Left lung (tissue), 14 donors: ENCODE measurements at places on chromosomes 4 and X. TPM values are rescaled to one million over a fixed set of nuclear protein-coding genes. Genes with fewer than 3 reads are reported as not detected.

DNA sequence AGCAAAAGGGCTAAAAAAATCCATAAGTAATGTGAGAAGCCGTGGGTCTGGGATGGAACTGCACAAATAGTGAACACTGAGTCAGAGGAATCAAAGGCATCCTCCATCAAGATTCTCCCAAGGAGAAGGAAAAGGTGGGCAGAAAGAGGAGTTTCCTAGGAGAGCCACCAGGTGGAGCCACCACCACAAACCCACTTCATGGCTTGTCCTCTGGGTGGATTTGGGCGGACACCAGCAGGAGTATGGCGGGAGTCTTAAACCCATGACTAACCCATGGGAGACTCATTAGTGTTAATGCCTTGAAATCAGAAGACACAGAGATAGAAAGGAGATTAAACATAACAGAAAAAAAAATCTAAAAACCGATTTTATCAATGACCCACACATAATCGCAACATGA is 147.7 kb downstream of the SH3KBP1 start:
- H3K27me3 ChIP-seq = no peaks in the 10 kb centered on the region
- no peak overlapping the region for H3K27ac ChIP-seq
- DNase-seq = no peak
- H3K4me3 ChIP-seq = no peak overlapping the region
- peaks cover 5% of the 10 kb centered on the region for H3K4me1 ChIP-seq

DNA sequence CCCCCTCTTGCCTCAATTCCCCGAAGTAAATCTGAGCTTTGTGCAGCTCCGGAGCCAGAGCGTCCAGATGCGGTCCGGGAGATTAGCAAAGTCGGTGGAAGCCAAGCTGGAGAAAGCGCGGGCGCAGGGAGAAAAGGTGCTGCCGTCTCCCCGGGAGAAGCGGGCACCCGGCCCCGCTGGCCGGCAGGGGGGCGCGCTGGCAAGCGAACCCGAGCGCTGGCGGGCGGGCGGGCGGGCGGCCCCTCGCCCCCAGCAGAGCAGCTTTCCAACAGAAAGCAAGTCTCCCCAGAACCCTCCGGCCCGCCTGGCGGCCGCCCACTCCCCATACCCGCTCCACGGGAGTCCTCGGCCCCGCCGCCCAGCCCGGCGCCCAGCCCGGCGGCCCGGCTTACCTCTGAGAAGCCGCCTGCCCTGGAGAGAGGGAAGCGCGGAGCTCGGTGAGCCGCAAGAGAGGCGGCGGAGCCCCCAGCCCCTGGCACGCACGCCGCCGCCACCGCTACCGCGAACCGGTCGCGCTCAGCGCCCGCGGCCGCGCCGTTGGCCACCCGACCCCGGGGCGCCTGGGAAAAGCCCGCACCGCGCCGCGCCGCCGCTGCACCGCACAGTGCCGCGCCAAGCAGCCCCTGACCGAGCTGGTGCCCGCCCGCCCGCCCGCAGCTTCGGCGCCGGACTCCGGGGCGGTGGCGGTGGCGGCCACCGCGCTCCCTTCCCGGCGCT is 529 bp upstream of the CITED1 start:
- H3K27ac ChIP-seq = no peak overlapping the region
- H3K4me1 ChIP-seq = peaks cover 9% of the 10 kb centered on the region
- H3K27me3 ChIP-seq = peaks cover 84% of the 10 kb centered on the region

DNA sequence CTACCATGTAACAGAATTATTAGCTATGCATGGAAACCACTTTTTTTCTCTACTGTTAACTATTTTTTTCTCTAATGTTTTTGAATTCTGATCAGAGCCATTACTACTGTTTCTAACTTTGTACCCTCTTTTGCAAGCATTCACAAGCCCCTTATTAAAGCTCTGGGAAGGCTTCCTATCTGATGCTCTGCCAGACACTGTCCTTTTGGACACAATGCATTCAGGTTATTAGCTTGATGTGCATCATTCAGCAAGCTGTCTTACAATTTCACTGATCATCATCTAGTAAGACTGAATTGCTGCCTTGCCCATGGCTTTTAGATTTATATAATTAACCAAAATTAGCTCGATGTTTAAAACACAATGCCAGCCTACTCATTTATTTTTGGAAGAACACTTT is 155.1 kb downstream of the NR3C2 start:
- no peaks in the 10 kb centered on the region for H3K4me1 ChIP-seq
- DNase-seq = no peak
- no peak overlapping the region for H3K27ac ChIP-seq
- no peaks in the 10 kb centered on the region for H3K36me3 ChIP-seq
- no peaks in the 10 kb centered on the region for H3K27me3 ChIP-seq

DNA sequence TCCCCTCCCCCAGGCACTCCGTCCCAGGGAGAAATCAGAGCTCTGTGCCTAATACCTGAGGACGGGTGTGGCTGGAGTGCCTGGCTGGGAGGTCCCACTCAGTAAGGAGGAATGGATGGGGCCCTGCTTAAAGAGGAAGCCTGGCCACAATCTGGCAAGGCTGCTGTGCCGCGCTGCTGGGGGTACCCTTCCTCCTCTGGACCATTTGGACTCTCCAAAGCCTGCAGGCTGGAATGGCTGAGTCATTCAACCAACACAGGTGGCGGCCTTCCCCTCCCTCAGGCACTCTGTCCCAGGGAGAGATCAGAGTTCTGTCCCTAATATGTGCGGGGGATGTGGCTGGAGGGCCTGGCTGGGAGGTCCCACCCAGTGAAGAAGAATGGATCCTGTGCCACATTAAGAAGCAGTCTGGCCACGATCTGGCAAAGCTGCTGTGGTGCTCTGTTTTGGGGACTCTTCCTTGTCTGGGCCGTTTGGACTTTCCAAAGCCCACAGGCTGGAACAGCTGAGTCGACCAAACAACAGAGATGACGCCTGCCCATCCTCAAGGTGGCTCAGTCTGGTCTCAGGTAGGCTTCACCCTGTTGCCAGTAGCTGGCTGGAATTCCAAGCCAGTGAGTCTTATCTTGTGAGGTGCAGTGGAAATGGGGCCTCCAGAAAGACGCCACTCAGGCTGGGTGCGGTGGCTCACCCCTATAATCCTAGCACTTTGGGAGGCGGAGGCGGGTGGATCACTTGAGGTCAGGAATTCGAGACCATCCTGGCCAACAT is 127.3 kb upstream of the HUWE1 start:
- H3K4me3 ChIP-seq = no peak overlapping the region
- DNase-seq = no peak
- H3K27me3 ChIP-seq = no peaks in the 10 kb centered on the region
- H3K4me1 ChIP-seq = no peaks in the 10 kb centered on the region

DNA sequence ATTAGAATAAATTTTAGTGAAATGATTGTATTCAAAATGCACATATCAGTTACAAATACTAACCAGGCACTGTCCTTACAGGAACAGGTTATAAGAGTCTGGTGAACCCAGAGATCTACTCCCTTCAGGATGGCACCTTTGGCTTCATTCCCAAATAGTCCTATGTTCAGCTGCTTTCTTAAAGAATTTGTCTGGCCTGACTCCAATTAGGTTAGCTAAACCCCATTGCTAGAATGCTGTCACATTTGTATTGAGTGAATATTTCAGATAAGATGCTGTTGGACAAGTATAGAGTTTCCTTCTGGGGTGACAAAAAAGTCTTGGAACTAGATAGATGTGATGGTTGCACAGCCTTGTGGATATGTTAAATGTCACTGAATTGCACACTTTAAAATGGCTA is 69.4 kb downstream of the EFHC2 start:
- H3K4me1 ChIP-seq = no peaks in the 10 kb centered on the region
- no peak overlapping the region for H3K27ac ChIP-seq
- no peak overlapping the region for H3K4me3 ChIP-seq
- no peak for DNase-seq
- no peaks in the 10 kb centered on the region for H3K27me3 ChIP-seq
- H3K36me3 ChIP-seq = no peaks in the 10 kb centered on the region

- no peaks in the 10 kb centered on the region for H3K36me3 ChIP-seq
- DNase-seq = no peak
- H3K27me3 ChIP-seq = no peaks in the 10 kb centered on the region
Observed at GRCh38 chr4:14095831-14096230, 468.3 kb upstream of the BOD1L1 start.

GRCh38 chr4:12770351-12770750 is 713.8 kb downstream of the RAB28 start:
- no peak overlapping the region for H3K4me3 ChIP-seq
- H3K4me1 ChIP-seq = no peaks in the 10 kb centered on the region
- no peak for DNase-seq
- no peaks in the 10 kb centered on the region for H3K27me3 ChIP-seq
- no peak overlapping the region for H3K27ac ChIP-seq
- H3K36me3 ChIP-seq = no peaks in the 10 kb centered on the region

DNA sequence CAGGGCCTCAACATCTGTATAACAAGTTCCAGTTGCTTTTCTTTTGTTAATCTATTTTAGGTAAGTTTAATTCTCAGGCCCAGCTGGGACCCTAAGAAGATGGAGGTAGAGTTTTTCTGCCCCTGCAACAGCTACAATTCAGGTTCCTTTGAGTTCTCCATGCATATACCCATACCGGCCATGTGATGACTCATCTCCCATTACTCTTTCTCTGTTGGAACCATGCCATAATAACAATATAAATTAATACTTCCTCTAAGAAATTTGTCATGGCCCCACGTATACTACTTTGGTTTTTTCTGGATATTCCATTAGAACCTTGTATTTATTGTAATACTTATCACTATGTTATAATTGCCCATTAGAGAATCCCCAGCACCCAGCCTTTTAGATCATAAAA is 1.3 kb upstream of the INTU start:
- H3K27me3 ChIP-seq = no peaks in the 10 kb centered on the region
- H3K4me3 ChIP-seq = no peak overlapping the region
- no peak for DNase-seq
- H3K4me1 ChIP-seq = peaks cover 6% of the 10 kb centered on the region
- no peak overlapping the region for H3K27ac ChIP-seq
- no peaks in the 10 kb centered on the region for H3K36me3 ChIP-seq

The GAB3 gene
- 15.0 TPM for total RNA-seq

GRCh38 chr4:85408301-85408700 is 66.6 kb upstream of the ARHGAP24 start:
- no peaks in the 10 kb centered on the region for H3K36me3 ChIP-seq
- no peaks in the 10 kb centered on the region for H3K4me1 ChIP-seq
- no peak overlapping the region for H3K27ac ChIP-seq
- no peaks in the 10 kb centered on the region for H3K27me3 ChIP-seq
- H3K4me3 ChIP-seq = no peak overlapping the region
- DNase-seq = no peak

DNA sequence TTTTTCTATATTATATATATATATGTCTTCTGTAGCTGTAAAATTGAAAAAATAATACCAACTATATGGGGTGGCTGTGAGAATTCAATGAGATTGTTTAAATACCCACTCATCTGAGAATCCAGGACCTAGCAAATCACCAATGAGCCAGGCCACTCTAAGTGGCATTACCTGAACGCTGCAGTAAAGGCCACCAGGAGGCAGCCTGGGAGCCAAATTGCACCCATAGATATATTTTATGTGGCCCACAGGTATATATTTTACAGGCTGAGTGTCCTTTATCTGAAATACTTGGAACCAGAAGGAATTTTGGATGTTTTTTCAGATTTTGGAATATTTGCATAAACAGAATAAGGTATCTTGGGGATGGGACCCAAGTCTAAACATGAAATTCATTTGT is 58.2 kb upstream of the C4orf50 start:
- no peaks in the 10 kb centered on the region for H3K36me3 ChIP-seq
- no peaks in the 10 kb centered on the region for H3K27me3 ChIP-seq

DNA sequence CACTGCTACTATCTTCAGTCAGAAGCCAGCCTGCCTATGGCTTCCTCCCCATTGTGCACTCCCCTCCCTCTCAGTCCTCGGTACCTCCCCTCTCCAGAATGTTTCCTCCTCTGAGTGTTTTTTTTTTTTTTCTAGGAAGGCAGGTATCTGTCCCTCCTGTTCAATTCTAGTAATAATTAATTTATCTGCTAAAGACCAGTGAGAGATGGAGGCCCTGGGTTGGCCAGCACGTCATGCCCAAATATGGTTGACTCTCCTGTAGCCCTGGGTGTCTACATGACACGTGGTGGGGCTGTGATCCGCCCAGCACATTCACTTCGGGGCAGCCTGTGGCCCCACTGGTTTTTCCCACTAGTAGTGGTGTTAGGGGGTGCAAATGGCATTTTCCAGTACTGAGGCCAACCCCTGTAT is 1.8 kb downstream of the FLNA start:
- peaks cover 45% of the 10 kb centered on the region for H3K4me1 ChIP-seq
- H3K27ac ChIP-seq = no peak overlapping the region
- peaks cover 6% of the 10 kb centered on the region for H3K36me3 ChIP-seq
- H3K4me3 ChIP-seq = peak overlapping the region; percentile 72
- no peak for DNase-seq

DNA sequence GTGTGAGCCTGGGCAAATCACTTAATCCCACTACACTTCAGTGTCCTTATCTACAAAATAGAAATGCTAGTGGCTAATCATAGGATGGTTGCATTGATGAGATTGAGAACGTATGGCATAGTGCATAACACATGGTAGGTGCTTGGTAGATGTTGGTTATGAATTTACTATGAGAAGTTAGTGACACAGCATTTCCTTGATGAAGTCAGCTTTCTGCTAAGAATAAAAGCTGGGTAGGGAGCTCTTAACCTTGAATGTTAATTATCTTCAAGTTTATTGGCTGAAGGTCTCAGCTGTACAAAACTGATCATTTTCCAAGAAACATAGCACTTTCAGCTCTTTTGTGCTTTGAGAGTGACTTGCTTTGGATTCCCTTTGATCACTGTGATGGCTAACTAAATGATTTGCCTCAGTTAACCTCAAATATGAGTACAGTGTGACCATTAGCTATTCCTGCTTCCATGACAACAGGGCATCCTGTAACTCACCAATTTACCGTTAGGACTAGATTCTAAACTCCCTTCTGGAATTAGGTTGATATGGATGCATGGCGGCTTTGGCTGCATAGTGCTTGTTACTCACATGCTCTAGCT is 17.8 kb downstream of the PDK3 start:
- no peaks in the 10 kb centered on the region for H3K36me3 ChIP-seq
- H3K4me1 ChIP-seq = no peaks in the 10 kb centered on the region
- H3K27me3 ChIP-seq = no peaks in the 10 kb centered on the region
- H3K4me3 ChIP-seq = no peak overlapping the region
- no peak overlapping the region for H3K27ac ChIP-seq
- DNase-seq = no peak

DNA sequence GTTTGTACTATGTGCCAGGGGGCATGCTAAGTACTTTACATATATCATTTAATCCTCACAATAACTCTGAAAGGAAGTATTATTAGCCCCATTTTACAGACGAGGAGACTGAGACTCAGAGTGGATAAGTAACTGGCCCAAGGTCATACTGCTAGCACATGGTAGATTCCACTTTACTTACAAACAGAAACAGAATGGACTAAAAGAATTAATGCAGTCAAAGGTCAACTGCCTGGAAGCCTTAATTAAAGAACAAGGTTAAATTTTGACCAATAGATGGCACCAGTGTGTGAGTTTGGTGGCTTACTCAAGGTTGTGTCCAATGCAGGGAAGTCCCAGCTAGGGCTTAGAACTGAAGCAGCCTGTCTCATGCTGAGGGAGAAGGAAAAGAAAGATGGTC is 4.7 kb downstream of the RIPPLY1 start:
- no peaks in the 10 kb centered on the region for H3K27me3 ChIP-seq
- H3K27ac ChIP-seq = no peak overlapping the region
- DNase-seq = no peak
- no peaks in the 10 kb centered on the region for H3K36me3 ChIP-seq
- no peak overlapping the region for H3K4me3 ChIP-seq
- no peaks in the 10 kb centered on the region for H3K4me1 ChIP-seq
